Non-pigmented ciliary epithelial cell (primary cell): ENCODE measurements at places on chromosomes 11 and 22.
A peak's percentile ranks its signal among the peaks of the same experiment; 100 is the strongest.

DNA sequence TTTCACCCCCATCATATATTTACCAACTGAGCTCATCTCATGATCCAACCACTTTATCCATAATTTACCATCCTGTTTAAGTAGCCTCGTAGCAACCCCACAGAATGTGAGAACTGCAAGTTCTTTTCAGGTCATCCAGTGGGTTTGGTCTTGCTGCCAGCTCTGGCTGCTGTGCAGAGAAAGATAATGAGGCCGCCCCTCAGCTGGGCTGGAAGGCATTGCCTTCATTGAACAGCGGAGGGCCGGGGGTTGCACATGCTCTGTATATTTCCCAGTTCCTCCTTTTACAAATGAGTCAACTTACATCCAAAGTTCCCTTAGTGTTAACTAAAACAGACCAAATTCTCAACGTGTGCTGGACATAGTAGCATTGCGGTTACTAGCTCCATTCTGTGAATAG lies 96.7 kb downstream of the SYN3 start:
- no peak for DNase-seq

DNA sequence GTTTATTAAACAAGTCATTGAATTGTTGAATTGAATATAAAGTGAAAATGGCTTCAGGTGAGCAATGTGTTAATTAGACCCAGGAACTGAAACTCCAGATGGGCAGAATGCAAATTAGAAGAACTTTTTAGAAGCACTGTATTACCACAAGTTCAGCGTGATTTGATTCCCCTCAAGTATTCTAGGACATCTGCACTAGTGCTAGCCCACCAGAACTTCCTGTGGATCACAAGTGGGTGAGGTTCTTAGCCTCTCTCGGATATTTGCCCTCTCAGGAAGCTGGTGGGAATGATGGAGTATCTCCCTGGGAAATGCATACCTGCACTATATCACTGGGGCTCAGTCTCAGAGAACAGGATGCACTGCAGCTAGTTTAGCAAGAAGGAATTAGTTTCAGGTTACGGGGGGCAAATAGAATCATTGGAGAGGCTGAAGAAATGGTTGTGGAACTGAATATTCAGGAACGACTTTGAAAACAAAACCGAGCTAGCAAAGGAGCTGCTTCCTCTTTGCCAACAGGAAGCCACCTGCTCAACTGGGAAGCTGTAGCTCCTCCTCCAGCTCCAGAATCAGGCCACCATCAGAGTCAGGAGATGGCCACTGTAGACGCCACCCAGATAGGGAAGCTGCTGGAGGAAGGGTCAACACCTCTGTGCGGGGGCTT lies 74.3 kb downstream of the DHCR7 start:
- DNase-seq, result no peak

- DNase-seq, result no peak
Measured at GRCh38 chr11:792873-793272, 3.0 kb upstream of the CEND1 start.

GRCh38 chr11:83195143-83195466 lies 1.6 kb downstream of the ANKRD42 start:
- DNase-seq, result no peak

DNA sequence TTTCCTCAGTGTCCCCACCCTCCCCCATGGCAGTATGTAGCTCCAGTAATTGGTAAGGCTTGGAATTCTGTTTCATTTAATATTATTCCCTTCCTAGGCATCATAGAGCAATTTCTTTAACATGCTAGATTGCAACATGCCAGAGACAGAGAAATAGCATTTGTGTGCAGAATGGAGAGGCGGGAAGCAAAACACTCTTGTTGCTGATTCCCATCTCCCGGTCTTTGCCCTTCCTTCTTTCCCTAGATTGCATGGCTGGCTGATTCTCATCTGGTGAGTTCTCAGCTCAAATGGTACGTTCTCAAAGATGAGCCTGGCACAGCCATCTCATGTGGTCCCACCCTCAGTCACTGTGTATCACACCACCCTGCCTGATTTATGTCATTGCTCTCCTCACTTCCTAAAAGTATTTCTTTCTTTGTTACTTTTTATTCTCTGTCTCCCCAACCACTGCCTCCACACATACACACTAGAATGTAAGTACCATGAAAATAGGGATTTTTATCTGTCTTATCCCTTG lies 66.9 kb downstream of the ARFGAP2 start:
- no peak for DNase-seq

DNA sequence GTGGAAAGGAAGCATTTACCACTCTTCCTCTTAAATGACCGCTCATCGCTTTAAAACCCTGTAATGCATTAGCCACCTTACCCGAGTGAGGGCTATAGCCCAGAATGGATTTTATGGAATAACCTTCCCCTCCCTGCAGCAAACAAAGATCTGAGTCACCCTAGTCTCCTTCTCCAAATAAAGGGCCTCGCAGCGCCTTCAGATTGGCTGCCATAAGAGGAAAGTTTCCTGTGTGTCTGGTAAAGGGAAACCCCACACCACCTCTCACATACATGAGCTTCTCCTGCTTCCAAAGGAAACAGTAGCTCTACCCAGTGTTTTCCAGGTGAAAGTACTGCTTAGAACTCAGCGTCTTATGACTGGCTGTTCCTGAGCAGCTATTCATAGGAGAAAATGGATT lies 47.8 kb downstream of the PPP2R1B start:
- DNase-seq, result peak; percentile 53

DNA sequence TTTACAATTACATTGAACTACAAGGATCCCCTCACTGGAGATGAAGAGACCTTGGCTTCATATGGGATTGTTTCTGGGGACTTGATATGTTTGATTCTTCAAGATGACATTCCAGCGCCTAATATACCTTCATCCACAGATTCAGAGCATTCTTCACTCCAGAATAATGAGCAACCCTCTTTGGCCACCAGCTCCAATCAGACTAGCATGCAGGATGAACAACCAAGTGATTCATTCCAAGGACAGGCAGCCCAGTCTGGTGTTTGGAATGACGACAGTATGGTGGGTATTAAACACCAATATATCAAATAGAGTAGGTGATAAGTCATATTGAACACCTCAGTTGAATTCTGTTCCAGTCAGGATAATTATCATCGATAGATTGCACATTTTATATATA lies 4.4 kb downstream of the FBXO7 start:
- no peak for DNase-seq

GRCh38 chr11:20081336-20081735 lies 78.9 kb downstream of the DBX1 start:
- no peak for DNase-seq

- DNase-seq, result no peak
Measured at GRCh38 chr11:42407341-42407740, 904.5 kb upstream of the API5 start.

DNA sequence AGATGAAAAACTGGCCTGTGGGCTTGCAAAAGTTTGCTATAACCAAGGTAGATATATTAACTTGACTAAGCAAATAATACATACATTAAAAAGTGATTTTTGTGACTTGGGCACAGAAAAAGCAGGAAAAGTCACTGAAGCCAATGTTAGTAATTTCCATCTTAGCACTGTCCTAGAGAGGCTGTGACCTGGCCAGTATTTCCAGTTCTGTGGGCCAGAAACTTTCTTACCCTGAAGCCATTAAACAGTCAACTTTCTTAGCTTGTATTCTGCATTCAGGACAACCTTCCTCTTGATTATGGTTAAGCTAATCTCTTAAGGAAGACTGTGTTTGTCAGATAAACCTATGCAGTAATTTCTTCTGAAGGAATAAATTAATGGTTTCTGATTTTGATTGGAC lies 22.3 kb upstream of the SLC36A4 start:
- DNase-seq, result no peak

GRCh38 chr11:34825315-34825669 lies 90.9 kb downstream of the APIP start:
- no peak for DNase-seq

- DNase-seq, result no peak
Measured at GRCh38 chr11:43988040-43988817, 45.8 kb downstream of the C11orf96 start.

- no peak for DNase-seq
Measured at GRCh38 chr22:26996154-26996553, 338.8 kb downstream of the MIAT start.

DNA sequence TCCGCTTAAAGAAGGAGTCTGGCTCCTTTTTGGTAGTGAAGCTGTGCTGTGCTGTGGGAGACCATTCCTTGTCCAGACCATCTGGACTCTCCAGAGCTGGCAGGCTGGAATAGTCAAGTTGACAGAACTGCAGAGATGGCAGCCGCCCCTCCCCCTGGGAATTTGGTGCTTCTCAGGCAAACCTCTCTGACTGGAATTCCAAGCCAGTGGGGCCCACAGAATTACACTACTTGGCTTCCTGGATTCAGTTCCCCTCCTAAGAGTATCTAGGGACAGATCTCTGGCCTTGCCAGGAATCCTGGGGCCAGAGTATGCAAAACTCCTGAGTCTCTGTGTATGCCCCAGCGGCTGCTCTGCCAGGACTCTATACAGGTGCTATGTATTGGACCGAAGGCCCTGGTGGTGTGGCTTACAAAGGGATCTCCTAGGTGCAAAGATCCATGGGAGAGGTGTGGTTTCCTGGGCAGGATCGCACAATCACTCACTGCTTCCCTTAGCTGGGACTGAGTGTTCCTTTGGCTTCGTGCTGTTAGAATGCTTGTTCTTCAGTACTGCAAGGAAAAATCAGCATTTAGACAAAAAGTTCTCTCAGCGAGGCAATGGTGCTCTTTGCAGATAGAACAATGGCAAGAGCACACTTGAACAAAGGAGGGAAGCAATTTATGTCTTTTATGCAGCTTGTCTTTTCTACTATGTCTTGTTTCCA lies 86.8 kb downstream of the PRMT3 start:
- no peak for DNase-seq

DNA sequence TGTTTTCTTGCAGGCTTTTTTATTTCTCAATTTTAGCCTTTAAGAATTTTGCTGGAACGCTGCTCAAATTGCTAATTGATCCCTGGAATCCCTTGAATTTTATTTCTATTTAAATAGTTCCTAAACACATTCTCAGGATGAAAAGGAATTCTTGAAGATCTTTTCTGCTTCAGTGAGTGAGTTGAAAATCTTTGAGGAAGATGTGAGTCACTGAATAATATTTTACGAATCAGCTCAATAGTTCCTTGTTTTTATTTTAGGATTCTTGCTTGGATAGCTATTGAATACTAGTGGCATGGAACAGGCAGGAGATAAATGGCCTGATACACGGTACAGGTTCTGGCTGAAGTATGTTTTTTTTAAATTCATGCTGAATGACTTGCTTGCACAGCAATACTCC lies 194.6 kb upstream of the CCDC90B start:
- no peak for DNase-seq

DNA sequence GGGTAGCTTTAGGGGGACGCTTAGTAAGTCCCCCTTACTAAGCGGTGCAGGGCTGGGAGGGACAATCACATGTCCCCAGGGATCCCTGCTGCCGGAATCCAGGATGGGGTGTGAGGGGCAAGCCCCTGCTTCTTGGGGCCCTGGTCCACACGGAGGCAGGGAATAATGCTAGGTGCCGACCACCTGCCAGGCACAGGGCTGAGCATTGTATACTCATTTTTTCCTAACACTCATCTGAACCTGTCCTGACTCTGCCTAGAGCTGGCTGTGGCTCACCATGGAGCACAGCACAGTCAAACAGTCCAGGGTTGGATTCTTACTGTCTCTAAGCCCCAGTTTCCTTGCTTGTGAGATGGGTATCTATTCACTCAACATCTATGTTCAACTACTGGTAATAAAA lies 1.4 kb upstream of the LTBP3 start:
- DNase-seq, result no peak

DNA sequence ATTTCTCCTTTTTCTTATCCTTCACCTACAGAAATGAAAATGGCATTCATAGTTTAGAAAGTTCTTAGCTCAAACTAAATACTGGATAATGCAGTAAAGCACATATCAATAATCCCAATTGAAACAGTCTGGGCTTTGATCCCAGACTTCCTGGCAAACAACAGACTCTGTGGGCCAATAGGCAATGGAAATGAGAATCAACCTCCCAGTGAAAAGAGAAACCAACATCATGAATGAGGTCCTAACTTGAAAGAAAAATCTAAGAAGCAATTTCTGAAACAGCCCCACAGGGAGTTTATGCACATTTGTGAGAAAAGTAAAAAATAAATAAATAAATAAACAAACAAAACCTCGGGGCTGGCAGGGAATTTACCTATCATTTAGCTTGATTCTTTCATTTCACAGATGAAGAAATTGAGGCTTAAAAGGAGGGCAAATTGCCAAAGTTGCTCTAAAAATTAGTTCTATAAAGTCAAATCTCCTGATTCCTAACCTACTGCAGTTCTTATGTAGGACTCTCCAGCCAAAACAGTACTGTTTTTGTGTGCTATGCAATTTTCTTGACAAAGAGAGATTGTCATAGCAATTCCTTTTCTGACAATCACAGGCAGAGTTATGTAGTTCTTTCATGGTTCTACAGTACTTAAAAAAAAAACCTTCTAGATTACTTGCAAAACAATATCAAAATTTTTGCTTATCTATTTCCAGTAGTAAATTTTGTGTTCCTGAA lies 265.8 kb downstream of the GRM5 start:
- DNase-seq, result no peak

DNA sequence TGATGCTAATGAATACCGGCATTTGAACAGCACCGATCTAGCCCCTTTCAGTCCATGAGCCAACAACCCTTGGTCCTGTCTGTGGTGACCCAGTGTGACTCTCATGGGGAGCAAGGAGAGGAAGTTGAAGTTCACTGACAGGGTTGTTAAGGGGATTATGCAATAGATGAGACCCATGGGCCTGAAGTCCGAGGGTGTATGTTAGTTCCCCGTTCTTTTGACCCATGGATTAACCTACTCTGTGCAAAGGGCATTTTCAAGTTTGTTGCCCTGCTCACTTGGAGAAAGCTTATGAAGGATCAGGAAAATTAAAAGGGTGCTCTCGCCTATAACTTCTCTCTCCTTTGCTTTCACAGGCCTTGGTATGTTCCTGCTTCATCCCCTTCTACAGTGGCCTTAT lies 4.9 kb downstream of the PNPLA3 start:
- DNase-seq, result no peak

GRCh38 chr11:129418039-129418438 lies 42.4 kb downstream of the BARX2 start:
- no peak for DNase-seq

DNA sequence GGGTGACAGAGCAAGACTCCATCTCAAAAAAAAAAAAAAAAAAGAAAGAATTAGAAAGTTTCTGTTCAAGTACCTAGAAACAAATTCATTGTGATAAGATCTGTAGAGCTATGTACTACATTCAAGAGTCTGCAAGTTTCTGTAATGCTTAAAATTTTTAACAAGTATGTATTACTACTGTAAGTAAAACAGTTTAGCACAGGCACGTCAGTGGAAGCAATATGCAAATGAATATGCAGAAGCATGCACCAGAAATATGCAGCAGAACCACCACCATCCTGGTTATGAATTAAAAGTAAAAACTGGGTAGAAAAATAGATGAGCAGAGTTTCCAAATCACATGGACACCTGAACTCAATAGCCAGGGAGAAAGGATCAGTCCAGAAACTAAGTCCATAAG lies 19.3 kb downstream of the SBF2 start:
- DNase-seq, result no peak

GRCh38 chr22:31937341-31937740 lies 7.0 kb upstream of the YWHAH start:
- DNase-seq, result no peak

DNA sequence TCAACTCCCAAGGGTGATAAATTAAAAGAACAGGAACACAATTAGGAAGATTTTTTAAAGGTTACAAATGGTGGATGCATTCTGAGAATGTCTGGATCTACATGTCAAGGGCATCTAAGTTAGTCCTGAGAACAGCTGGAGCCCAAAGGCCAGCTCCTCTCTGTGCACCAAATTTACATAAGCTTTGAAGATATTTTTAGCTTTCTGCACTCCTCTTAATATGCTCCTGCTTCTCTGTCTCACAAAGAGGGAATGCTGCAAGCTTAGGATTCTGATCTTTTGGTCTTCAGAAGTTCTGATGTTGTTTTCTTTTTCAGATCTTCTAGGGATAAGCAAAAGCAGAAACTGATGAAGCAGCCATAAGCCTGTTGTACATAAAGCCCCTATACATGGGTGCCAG lies 309.8 kb upstream of the NCAM1 start:
- no peak for DNase-seq
